ENCODE measurements at places on chromosomes 6 and 20.

- no peak for DNase-seq
These were observed 394.6 kb upstream of the JARID2 start for GRCh38 chr6:14851281-14851680.

GRCh38 chr6:14406614-14407331 lies 289.2 kb downstream of the CD83 start:
- no peak for DNase-seq

DNA sequence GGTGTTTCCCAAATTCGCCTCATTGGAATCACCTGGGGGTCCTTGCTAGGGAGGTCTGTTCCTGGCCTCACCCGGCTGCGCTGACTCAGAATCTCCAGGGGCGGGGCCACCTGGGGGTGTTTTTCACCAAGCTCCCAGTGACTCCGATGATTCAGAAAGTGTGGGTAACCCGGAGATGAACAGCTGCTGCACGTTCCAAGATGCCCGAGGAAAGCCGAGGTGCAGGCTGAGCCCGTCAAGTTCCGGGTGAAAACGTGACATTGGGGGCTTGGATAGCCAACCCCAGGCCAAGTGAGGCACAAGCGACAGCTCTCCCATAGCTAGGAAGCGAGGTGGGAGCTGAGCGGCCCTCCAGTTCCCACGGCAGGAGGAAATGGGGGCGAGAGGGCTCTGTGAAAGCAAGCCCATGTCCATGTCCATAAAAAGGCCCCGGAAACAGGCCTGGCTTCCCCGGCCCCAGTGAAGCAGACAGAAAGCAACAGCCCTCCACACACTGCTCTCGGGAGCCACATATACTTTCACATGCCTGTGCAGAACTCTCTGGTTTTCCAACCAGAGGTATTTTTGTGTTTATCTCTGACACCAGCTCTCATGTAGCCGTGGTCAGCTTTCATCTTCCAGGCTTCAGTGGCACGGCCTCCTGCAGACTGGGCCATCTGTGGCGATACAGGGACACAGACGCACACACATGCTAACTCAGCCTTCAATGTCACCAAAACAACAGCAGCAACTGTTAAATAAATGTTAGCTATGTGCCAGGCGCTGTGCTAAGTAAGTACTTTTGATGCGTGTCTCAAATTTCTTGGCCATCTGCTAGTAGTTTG lies 90.7 kb upstream of the CCDC28A start:
- DNase-seq = no peak

GRCh38 chr6:14883921-14884320 lies 361.9 kb upstream of the JARID2 start:
- no peak for DNase-seq

DNA sequence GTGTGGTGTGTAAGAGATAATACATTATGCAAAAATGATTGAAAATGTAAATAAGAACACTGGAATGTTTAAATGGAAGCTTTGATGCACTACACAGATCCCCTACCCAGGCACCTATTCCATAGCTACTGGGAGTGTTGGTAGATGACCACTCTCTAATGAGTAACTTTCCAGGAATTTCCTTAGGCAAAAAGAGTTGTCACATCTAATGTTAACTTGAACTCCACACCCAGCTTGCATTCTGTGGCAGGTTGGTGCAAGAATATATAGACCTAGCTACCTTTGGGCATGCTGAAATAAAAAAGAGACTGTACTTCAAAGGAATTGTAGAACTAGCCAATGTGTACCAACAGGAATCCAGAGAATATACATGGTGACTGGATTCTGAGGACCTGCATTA lies 1254.2 kb upstream of the EYS start:
- DNase-seq = no peak

GRCh38 chr6:170212051-170212756 lies 78.7 kb downstream of the DLL1 start:
- no peak for DNase-seq

DNA sequence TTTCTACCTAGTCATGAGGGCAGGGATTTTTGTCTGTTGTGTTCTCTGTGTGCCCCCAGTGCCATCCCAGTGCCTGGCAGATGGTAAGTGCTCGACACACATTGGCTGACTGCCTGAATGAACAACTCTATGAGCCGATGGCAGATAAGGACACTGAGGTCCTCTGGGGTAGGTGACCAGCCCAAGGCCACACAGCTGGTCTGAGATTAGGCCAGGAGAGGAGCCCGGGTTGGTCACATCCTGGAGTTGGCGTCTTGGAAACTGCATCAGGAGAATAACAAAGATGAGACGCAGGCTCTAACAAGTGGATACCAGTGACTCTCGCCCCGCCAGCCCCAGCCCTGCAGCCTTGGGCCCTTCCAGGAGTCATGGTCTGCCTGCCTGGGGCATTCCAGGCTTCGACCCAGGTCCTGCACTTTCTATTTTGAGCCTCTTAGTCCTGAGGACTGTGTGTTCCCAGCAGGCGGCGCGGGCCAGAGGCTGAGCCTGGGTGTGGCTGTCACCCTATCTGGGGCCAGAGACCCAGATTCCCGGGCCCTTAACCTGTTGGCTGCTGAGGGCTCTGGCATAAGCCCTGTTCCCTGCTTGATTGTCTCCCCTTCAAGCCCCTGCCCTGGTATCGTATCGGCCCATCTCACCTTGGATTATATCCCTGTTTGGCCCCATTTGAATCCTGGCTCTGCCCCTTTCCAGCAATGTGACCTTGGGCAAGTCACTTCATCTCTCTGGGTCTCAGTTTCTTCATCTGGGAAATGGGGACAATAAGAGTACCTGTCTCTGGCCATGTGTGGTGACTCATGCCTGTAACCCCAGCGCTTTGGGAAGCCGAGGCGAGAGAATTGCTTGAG lies 88.3 kb downstream of the CEBPB start:
- DNase-seq = no peak

DNA sequence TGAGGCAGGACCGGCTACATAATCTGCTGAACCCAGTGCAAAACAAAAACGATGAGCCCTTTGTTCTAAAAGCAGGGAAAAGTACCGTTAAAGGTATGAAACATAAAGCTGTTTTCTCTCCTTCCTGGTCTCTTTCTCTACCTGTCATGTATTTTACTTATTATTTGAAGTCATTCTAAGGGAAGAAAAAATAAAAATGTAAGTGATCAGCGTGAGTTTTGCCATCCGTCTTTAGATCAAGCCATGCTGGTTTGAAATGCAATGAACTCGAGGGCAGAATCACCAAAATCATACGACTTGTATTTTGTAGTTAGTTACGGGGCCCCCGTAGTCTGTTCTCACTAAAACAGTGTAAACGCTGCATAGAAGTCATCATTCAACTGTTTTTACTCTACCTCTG lies 2.9 kb upstream of the BCAS1 start:
- DNase-seq = no peak

DNA sequence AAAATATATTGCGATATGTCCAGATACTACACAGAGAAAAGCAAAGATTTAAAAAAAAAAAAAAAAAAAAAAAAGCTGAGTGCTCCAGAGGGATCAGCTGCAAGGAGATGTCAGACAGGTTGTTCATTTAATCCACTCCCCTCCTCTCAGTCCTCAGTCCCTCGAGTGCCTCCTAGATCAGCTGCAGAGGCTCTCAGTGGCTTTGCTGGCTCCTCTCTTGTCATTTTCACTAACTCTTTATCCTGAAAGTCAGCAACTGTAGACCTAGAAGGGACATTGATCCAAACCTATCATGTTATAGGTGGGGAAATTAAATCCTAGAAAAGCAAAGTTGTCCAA lies 61.6 kb downstream of the KIAA0319 start:
- no peak for DNase-seq

DNA sequence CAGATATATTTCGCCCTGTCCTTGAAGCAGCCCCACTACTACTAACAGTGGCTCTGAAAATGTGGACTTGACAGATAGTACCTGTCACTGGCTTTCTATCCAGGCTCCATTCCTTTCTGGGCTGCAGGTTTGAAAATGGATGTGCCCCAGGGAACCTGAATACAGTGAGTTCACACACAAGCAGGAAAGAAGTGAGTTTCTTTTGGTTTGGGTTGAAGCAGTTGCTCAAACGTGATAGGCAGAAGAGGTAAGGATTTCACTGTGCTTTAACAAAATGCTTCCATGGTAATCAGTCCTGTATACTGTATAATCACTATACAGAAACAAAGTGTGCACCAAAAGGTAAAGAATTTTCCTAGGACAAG lies 382.9 kb downstream of the PRKN start:
- no peak for DNase-seq

GRCh38 chr20:62004614-62005013 lies 61.1 kb downstream of the TAF4 start:
- no peak for DNase-seq

DNA sequence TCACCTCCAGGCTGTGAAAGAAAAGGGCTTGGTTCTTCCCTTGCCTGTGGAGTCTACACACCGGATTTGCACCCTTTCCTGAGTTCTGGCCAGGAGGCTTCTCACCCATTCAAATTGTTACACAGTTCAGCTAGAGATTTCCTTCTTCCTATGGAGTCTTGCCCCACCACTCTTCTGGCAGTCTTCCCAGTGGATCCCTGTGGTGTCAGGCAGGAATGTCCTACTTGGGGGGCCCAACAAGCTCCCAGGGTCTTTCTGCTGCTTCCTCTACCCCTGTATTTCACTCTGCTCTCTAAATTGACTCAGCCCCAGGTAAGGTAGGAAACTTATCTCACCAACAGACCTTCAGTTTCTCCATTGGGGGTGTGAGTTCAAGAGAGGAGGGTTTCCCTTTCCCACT lies 14.0 kb upstream of the CST9L start:
- DNase-seq = no peak

DNA sequence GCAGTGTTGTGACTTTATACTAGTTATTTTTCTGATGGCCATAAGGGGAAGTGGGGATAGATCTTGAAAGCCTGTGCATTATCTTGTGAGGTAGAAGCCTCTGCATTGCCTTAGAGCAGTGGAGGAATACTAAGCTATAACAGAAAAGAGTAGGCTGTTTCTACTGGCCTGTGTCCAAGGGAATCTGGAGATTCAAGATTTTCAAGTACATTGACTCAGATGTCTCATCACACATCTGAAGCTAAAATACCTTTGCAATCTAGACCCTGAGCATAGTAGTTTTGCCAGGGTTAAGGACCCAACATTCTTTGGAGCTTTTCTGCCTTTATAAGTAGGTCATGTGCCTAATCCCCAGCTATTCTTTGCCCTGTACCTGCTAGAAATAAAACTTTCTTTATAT lies 272.3 kb downstream of the TENT5A start:
- DNase-seq = no peak

DNA sequence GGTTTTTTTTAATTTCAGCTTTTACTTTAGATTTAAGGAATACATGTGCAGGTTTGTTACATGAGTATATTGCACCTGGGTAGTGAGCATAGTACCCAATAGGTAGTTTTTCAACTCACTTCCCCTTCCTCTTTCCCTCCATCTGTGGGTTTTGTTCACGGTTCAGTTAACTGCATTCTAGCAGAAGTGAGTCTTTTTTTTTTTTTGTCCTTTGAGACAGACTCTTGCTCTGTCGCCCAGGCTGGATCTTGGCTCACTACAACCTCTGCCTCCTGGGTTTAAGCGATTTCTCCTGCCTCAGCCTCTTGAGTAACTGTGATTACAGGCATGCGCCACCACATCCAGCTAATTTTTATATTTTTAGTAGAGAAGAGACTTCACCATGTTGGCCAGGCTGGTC lies 8.7 kb downstream of the UBR2 start:
- no peak for DNase-seq

DNA sequence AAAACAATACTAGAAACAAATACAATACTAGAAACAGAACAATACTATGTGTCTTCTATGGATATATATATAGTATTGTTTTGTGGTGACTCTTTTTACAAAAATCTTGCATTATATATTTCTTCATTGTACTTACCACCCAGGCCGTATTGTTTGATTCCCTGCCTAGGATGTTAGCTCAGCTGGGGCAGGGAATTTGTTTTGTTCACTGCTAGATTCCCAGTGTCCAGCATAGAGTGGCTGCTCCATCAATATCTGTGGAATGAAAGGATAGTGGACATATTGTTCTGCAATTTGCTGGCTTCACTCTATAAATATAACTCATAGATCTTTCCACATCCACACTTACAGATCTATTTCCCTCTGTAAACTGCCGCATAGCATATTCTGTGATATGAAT lies 21.5 kb upstream of the PREX1 start:
- no peak for DNase-seq

DNA sequence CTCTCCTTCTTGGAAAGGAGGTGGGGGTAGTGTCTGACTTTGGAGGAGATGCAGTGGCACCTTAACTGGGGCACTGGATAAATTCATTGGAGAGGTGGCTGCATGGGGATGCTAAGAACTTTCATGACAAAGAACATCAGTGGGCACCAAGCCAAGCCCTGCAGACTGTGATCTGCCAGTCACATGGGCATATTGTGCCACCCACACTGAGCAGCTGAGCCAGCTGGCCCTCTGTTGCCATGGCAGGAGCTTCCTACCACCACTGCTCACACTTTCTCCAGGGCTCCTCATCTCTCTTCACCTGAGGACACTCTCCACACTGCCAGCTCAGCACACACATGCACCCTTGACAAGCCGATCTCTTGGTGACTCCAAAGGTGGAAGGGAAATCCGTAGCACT lies 715.6 kb downstream of the QKI start:
- DNase-seq = no peak

GRCh38 chr6:106637717-106638341 lies 8.5 kb downstream of the QRSL1 start:
- no peak for DNase-seq

DNA sequence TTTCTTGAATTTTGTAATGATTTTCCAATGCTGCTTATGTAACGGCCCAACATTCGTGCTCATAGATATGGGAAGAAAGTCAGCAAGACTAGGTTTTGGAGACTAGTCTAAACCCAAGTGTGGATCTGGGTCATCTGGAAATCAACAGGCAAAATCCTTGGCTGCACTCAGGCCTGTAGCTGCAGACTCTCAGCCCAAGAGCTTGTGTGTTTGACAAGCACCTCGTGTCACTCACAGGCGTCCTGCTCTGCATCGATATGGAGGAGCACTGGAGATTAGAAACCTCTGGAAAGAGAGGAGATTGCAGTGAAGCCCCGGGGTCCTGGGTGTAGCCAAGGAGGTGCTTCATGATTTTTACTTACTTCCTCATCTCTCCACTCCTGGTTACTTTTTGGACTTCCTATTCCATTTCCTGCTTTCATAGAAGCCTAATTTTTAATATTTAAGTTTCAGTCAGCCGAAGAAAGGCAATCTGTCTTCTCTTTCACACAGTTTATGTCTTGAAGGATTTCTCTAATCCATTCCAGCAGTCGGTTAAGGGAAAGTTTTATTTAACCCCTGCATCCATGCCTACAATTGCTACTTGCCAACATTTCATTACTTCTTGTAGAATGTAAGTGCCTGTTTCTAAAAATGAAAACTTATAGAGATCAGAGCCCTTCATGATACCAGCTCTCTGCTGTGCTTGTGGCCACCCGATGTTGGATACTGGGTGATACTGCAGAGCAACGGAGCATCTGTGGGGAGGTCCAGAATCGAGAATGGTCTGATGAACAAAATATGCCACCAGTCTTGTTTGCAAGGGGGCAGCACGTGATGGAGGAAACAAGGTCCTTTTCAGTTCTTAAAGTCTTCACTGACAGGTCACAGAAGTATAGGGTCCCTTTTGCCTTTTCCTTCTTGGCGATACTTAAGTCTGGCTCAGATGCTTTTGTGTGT lies 296.3 kb downstream of the QKI start:
- no peak for DNase-seq

GRCh38 chr6:153957394-153957793 lies 81.6 kb upstream of the OPRM1 start:
- no peak for DNase-seq

All from hippocampal formation (tissue), 2 donors.